ENCODE measurements at places on chromosomes 3 and 15.

- DNase-seq, result no peak
Measured at GRCh38 chr3:127457094-127457475, 133.4 kb downstream of the TPRA1 start.

GRCh38 chr3:48026098-48026497, 9.9 kb upstream of the MAP4 start:
- DNase-seq, result no peak

- no peak for DNase-seq
Measured at GRCh38 chr3:103341078-103341606, 906.3 kb downstream of the ZPLD1 start.

- DNase-seq, result peak; percentile 15
Measured at GRCh38 chr3:13788522-13789424, 91.1 kb downstream of the WNT7A start.

GRCh38 chr3:142884531-142884930, 4.4 kb downstream of the PCOLCE2 start:
- no peak for DNase-seq

GRCh38 chr3:60578936-60579335, 672.3 kb downstream of the FHIT start:
- no peak for DNase-seq

DNA sequence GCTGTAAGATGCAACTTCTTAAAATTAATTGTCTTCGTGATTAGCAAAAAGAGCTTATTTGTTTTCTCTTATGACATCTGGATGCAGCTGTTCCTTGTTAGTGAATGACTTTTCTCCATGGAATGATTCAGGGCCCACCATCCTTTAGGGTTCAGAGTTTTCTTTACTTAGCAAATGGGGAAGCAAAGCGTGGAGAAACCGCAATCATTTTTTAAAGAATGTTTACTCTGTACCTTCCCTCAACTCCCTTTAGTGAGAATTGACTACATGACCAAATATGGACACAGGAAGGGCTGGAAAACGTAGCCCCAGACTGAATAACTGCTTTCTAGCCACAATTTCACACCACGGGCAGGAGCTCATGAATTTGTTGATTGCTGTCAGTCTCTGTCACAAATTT, 130.1 kb downstream of the EDEM1 start:
- no peak for DNase-seq

GRCh38 chr15:69600556-69601085, 148.0 kb downstream of the RPLP1 start:
- DNase-seq, result no peak

DNA sequence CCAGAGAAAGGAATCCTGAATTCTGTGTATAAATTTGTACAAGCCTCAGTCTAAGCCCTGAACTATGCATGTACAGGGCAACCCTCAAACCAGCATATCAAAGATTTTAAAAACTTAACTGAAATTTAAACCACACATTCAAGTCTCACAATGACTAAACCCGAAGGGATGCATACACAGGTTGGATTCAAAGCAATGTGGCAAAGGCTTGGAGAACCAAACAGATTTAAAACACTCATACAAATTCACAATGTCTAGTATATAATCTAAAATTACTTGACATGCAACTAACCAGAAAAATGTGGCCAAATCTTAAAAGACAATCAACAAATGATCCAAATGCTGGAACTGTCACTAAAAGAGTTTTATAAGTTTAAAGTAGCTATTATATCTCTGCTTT, 36.4 kb downstream of the CEP152 start:
- no peak for DNase-seq

DNA sequence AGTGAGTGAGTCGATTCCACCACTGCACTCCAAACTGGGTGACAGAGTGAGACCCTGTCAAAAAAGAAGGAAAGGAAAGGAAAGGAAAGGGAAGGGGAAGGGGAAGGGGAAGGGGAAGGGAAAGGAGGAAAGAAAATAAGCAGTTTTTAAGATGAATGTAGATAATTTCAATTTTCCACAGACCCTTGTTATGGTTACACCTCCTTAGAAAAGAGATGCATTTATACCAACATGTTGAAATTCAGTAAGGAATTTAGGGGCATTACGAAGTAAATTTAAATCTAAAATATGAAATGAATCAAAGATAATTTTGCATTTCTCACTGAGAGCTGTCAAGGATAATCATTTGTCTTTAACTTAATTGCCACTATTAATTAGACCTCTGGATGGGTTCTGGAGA, 146.5 kb upstream of the TMC3 start:
- no peak for DNase-seq

DNA sequence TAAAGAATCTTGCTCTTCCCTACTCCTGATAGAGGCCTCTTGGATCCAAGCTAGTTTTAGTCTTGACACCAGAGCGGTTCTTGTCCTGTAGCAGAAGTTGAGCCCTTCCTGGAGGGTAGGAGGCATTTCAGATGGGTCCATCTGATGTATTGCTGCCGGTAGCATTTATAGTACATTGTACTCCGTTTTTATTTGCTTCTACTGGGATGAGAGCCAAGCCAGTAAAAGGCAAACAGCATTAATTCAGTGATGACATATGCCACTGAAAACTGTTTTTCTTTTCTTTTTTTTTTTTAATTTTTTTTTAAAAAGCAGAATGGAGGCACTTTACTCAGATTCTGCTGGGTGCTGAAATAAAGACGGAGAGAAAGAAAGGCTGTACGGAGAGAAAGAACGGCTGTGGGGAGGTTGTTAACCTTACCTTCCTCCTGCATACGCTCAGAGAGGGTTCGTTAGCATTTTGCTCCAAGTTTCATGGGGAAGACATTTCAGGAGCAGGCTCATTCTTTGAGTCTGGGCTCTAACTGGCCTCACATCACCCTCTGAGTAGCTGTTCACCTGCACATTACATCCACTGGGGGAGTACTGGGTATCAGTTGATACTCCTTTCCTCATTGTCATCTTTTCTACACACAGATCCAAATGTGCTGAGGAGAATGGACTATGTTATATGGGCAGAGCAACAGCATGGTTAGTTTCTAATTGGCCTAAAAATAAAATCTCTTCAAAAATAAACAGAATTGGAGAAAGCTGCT, 161.5 kb downstream of the FEZF2 start:
- no peak for DNase-seq

- DNase-seq, result no peak
Measured at GRCh38 chr3:110343945-110344344, 727.7 kb upstream of the NECTIN3 start.

DNA sequence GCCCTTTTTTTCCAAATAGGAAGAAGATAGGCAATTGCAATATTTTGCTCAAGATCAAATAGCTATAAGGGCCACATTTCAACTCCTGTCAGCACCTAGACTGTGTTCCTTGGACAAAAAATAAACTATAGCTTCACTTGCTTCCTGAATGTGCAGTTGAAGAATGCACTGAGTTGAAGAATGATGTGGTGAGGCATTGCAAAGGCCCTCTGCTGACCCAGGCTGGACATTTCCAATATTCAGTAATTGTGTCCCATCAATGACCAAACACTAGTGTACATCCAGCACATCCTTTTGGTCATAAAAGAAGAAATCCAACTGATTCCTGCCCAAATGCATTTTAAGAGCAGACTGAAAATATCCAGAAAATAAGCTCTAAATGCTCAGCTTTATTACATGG, 424.8 kb upstream of the TGFBR2 start:
- no peak for DNase-seq

DNA sequence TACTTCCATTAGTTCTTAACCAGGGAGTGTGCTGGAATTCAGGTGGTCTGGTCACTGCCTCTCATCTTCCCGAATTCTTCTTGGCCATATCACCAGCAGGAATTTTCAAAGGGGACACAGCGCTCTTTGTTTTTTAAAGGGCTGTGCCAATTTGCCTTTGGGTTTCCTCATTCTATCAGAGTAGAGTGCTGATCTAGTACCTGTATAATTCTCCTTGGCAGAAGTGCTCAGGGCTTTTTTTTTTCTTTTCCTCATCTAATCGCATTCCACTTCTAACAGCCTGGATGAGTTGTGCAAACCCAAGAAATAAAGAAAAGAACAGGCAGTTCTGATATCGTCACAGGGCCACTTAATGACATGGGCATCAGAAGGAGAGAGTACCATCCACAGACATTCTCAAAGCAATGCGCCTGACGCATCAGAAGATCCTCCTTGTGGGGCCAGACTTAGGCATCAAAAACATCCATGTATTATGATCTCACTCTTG, 121.0 kb downstream of the ASB7 start:
- DNase-seq, result no peak

- no peak for DNase-seq
Measured at GRCh38 chr15:70274255-70274880, 176.7 kb upstream of the TLE3 start.

GRCh38 chr3:87997298-87997697, 61.5 kb downstream of the CGGBP1 start:
- DNase-seq, result no peak

GRCh38 chr15:97140216-97140615, 809.7 kb downstream of the NR2F2 start:
- no peak for DNase-seq

DNA sequence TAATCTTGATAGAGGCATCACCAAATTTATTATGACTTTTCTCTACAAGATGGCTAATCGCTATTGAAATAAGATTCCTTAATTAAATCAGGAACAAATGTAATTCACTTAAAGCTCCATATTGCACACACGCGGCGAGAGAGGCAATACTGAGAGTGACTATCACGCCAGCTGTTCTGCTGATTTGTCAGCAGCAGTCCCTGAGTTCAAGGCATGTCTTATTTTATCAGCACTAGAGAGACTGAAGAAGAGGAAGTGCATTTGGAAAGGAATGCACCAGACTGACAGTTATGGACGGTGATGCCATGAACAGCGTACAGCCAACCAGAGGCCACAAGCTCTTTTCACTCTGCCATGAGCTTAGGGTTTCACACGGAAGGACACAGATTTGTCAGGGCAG, 83.6 kb upstream of the SLCO3A1 start:
- DNase-seq, result no peak

DNA sequence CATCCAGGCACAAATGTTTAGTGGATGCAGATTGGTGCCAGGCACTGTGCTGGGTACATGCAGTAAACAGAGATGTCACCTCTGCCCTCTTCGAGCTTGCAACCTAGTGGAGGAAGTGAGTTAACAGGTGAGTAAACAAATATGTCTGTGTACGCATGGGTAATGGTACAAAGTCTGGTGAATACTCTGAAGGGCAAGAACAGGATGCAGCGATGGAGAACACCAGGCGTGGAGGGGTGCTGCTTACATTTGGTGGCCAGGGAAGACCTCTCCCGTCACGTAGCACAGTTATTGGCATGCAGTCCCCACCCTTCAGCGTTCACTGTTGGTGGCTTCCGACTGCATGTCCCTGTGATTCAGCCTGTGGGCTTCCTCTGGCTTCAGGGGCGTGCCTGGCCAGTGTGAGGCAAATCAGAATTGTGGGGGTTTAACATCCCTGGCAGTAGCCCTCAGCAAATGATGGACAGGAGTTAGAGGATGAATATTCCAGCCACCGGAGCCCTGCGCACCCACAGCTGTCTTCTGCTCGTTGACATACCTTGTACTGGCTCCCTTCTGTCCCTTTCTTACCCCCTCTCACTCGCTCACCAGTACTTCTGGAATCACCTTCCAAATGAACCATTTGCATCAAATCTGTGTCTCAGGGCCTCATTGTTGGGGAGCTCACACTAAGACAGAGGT, 9.1 kb upstream of the HDAC11 start:
- no peak for DNase-seq

GRCh38 chr3:39491733-39492350, 24.4 kb downstream of the MOBP start:
- no peak for DNase-seq

DNA sequence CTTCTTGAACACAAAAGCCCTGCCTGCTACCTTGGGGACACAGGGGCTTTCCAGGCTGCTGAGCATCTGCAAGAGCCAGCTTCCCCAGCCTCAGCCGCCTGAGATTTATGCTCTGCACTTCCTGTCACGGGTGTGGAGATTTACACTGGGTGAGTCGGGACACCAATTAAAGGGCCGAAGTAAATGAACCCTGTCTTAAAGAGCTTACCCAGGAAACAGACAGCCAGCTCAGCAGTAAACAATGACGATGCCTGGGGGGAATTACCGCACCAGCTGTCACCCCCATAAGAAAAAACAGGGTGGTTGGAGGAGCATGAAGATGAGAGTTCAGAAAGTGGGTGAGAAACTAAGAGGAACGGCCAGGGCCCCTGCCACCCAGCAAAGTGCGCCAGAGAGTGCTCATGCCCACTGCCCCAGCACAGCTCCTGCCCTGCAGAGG, 37.5 kb upstream of the IQSEC1 start:
- DNase-seq, result no peak

GRCh38 chr3:12299026-12299425, 10.2 kb downstream of the PPARG start:
- DNase-seq, result no peak

- DNase-seq, result no peak
Measured at GRCh38 chr15:71125831-71126450, 10.7 kb downstream of the THSD4 start.

DNA sequence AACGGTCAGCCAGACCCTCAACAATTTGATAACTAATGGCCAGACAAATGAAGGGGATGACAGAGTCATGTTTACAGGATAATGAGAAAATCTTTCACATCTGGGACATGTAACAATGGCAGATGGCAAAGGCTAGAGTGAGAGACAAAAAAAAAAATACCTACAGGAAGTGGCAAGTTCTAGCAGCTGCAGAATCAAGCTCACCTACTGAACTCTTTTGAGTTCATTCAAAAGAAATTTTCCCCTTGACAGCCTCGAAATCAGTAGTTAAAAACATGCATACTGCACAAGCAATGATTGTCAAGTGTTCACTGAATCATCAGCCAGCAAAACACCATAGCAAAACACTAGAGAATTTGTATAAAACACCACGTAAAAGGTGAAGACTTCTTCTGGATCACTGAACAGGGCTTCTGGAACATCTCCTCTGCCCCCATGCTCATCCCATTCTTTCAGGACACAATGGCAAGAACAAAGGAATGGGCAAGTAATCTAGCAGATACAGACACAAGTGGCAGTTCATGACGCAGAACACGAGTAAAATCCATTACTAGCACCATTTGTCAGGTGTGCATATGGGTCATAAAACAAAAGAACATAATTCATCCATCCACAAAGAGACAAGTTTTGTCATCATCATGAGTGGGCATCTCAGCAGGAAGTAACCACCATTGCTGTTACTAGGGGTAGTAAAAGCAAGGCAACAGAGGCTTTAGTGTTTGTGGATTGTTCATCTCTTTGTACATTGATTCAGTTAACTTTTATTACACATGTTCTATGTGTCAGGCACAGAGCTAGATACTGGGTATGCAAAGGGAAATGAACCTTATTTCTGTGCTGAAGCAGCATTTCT, 13.8 kb upstream of the KCNMB2 start:
- no peak for DNase-seq

- no peak for DNase-seq
Measured at GRCh38 chr3:37921025-37921424, 59.3 kb downstream of the CTDSPL start.

- DNase-seq, result no peak
Measured at GRCh38 chr3:131694376-131694775, 191.6 kb upstream of the MRPL3 start.

GRCh38 chr3:196726788-196727675, 12.6 kb upstream of the PAK2 start:
- DNase-seq, result peak; percentile 87

Measured in SW 1271 (cell line).